ENCODE measurements at places on chromosomes 7 and 10.
A peak's percentile ranks its signal among the peaks of the same experiment; 100 is the strongest.

GRCh38 chr10:93406364-93407145, 75.6 kb downstream of the MYOF start:
- no peak for DNase-seq

DNA sequence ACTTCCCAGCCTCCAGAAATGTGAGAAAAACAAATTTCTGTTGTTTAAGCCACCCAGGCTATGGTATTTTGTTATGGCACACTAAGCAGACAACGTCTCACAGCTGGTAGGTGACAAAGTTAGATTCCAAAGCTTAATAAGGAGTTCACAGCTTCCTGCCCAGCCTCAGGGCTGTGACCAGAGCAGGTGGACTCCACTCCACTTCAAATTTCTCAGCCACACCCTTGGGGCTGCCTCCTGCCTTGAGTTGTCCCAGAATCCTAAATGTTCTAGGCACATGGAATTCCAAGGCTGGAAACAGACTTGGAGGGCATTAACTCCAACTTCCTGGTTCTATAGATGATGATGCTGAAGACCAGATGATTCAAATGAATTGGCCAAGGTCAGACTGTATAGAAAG, 310.7 kb downstream of the GRID1 start:
- DNase-seq = no peak

- peak; percentile 71 for DNase-seq
Observed at GRCh38 chr10:112362833-112363232, 11.1 kb upstream of the ACSL5 start.

DNA sequence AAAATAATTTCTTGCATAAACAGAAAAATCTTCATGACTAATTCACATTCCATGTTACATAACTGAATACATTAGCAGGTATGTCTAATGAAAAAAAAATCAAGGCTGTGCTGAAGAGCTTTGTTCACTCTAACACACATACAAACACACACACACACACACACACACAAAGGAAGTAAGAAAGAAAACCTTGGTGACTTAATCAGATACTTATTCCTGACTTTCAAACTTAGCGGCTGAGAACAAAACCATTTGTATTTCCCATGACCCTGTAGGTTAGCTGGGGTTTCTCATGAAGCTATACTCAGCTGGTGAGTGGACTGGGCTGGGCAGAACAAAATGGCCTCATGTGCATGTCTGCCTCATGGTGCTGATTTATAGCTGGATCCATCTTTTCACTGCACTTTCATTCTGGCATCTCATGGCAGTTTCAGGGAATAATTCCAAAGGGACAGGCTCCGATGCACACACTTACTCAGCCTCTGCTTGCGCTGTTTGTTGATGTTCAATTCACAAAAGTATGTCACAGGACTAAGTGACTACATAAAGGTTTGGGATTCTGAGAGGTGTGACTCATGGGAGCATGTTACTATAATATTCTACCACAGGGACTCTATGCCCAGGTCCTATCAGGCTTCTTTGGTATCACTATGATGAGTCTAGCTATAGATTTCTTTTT, 161.2 kb downstream of the PCLO start:
- DNase-seq = no peak

- no peak for DNase-seq
Observed at GRCh38 chr10:36119455-36119854, 477.4 kb upstream of the FZD8 start.

DNA sequence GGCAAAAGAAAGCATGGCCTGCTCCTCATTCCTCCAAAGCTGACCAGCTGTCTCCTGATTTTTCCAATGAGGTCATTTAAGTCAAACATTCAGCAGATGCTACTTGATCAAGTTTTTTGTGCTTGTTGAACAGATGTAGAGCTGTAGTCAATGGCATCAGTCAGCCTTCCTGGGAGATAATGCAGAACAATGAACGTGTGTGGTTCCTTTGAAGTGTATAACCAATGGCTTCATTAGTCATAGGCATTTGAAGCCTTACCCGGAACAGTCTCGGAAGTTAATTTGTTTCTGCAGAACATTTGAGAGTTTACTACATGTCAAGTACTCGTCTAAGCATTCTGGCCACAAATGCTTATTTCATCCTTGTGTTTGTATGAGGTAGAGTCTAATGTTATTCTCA, 227.1 kb downstream of the ADRA2A start:
- DNase-seq = no peak

GRCh38 chr10:17066000-17066399, 63.6 kb downstream of the CUBN start:
- no peak for DNase-seq
